ENCODE measurements at places on chromosomes 2 and 18.

- DNase-seq, result no peak
These were observed 15.9 kb downstream of the LYPD6 start for GRCh38 chr2:149346272-149346671.

DNA sequence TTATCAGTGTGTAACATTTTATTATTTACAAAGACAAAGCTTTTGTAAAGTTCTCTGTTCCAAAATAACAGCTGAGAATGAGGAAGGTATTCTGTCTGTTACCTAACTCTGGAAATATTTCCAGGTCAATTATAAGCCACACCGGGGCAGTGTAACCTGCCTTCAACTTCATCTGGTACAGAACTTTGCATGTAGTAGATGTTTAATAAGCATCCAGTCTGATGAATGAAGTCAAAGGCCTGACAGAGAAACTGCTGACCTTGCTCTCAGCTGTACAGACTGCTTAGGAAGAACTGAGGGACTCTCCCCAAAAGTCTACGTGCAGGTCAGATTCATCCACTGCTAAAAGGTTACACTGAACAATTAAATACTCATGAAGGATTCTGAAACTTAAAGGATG lies 43.3 kb downstream of the WDFY1 start:
- DNase-seq, result no peak

DNA sequence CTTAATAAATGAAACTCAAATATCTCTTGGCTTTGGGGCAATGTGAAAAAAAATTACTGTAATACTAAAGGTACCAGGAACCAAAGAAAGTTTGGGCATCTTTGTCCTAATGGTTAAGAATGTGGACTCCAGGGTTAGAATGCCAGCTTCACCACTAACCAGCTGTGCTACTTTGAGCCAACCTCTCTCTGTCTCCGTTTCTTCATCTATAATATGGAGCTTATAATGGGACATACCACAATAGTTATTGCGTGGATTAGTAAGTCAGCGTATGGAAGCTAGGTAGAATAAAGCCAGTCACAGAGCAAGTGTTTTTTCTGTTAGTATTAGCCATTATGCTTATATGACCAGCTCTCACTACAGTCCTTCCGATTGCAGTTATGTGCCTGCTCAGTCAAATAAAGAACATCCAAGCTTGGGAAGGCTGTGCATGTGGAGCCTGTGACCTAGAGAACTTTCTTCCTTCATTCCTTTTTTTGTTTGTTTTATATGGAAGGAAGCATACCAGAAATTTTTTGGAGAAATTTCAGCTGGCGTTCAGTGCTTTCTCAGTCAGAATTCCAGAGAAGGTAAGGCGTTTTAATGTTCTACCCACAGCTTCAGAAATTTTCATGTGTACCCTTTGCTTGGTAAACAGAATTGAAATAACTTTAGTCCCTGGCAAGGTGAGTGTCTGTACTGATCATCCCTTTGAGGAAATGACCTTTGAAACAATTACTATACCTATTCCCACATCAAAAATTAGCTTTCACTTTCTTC lies 114.0 kb upstream of the RND3 start:
- no peak for DNase-seq

- DNase-seq, result no peak
These were observed 278.4 kb upstream of the SPRED2 start for GRCh38 chr2:65710779-65711295.

GRCh38 chr2:59301466-59302402 lies 1060.6 kb upstream of the FANCL start:
- no peak for DNase-seq

DNA sequence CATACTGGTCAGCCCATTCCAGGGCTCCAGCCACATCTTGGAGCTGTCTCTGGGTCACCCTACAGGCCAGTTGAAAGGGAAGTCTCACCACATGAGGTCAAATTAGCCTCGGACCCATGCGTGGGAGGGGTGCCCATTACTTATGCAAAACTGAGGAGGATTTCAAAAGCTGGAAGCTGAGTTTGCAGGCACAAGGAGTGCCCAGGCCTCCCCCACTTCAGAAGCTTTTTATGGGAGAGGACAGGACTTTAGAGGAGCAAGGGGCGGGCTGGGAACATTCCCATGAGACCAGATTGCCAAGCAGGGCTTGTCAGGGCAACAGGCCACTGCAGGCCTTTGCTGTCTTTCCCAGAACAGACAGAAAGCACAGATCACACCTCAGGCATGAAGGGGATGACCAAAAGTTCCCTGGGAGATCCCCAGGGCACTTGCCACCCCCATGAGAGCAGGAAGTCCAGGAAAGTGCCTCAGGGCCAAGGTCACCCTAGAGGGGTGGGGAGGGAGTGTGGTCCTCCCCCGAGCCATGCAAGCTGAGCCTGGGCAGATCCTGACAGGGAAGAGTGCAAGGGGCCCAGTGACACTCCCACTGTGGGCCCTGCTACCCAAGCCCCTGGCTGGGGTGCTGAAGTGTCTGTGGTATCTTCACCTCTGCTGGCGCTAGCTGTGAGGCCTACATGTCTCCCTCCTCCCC lies 267.7 kb downstream of the BCL11A start:
- no peak for DNase-seq

GRCh38 chr2:221876016-221876415 lies 303.9 kb upstream of the EPHA4 start:
- DNase-seq, result no peak

Data from activated CD8-positive, alpha-beta memory T cell treated with anti-CD3 and anti-CD28 coated beads for 1 hour (primary cell).